OCI-M1 (cell line): ENCODE measurements at places on chromosomes 5 and 9.

DNA sequence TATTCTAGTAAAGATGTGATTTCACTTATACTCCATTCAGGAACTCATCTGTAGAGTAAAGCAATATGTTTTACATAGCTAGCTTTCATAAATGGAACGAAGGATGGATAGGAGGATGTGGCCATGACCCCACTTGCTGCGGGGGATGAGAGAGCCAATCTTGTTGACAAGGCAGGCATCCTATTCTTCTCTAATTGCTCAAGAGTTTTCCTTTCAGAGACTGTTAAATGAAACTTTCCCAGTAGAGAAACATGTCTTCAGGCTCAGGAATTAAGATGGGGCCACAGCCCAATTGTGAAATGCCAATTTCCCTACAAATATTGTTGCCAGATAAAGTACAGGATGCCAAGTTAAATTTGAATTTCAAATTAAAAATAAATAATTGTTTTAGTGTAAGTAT is 196.2 kb upstream of the TUT7 start:
- DNase-seq, result no peak

DNA sequence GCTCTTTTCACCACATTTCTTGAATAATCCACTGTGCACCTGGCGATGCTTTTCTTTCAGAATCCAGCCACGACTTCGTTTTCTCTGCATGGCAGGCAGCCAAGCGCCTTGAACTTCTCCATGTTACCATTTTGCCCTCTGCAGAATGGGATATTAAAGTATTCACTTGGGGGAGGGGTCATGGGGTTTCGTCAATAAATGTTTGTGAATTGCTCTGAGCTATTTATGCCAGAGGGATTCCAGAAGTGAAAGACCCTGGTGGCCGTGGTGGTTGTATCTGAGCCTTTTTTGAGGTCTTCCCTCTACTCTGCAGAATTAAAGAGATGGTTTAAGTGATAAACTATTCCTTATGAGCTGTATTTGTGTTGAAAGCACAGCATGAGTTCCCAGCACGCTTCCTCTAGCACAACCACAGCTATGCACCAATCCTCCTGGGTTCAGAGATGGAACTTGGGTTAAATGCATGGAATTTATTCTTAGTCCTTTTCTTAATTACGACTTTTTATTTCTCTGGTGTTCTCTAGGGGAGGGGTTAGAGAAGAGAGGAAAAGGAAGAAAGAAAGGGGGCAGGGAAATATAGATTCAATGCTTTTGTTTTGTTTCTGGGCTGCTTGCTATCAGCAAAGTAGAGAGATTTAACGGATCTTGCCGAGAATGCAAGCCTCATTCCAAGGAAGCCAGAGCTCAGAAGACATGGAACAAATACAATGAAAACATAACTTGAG is 478.2 kb upstream of the TNC start:
- no peak for DNase-seq

GRCh38 chr5:95283761-95284571 is 928 bp downstream of the MCTP1 start:
- DNase-seq, result peak; percentile 61

DNA sequence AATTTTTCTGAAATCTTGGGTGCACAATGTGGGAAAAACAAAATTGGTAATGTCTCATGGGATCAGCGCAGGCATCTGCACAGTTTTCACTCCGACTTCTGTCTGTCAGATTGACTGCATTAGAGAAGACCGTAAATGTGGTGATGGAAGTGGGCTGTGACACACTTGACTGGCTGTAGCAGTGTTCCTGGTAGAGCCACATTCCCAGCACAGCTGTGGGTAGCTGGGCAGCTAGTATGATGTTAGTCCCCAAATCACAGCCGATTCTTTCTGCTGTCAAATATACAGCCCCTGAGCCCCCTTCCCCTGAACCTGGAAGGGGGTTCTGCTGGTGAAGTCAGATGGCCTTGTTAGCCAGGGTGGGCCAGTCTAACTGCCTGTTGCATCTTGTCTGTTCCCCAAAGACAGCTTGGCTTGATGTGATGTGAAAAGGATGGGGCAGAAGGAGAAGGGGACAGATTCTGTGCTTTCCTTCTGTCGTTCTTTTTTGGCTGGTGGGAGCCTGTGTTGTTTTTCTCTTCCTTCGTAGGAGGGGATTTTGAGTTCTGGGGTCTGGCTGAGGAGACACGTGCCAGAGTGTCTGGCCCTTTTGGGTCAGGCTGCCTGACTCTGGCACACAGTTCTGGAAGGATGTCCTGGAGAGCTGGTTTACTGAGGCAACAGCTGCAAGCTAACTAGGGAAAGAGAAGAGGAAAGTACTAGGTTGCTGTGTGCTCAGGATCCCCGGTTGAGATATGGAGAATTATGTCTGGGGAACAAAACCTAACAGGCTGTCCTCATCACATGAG is 66.4 kb upstream of the SPRY4 start:
- no peak for DNase-seq

- DNase-seq, result no peak
Observed at GRCh38 chr5:5387777-5388176, 34.7 kb upstream of the ICE1 start.

GRCh38 chr5:140344683-140345423 is 1.6 kb downstream of the HBEGF start:
- DNase-seq, result no peak

DNA sequence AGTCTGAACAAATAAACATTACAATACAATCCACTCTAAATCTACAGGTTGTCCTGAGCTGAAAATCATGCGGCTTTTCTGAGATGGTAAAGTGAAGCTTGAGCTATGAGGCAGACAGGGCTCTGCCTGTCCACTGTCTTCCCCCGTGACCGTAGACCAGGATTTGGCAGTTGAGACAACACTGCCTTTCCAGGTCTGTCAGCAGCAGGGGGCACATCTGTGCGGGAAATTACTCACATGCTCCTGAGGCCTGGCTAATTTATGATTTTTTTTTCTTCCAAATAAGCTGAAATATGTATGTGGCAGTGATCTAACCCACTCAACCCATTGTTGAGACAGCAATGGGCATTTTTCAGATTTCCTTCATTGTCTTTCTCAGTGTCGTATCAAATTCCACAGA is 307.9 kb downstream of the FBXL7 start:
- peak; percentile 6 for DNase-seq

- DNase-seq, result no peak
Observed at GRCh38 chr9:99020786-99021436, 77.2 kb downstream of the COL15A1 start.

GRCh38 chr5:143933451-143933850 is 121.5 kb downstream of the HMHB1 start:
- DNase-seq, result no peak

GRCh38 chr9:23426144-23426543 is 399.9 kb downstream of the ELAVL2 start:
- DNase-seq, result no peak

GRCh38 chr5:104412649-104413240 is 850.2 kb upstream of the NUDT12 start:
- peak; percentile 79 for DNase-seq

GRCh38 chr5:60586307-60586901 is 113.6 kb downstream of the DEPDC1B start:
- DNase-seq, result peak; percentile 45

DNA sequence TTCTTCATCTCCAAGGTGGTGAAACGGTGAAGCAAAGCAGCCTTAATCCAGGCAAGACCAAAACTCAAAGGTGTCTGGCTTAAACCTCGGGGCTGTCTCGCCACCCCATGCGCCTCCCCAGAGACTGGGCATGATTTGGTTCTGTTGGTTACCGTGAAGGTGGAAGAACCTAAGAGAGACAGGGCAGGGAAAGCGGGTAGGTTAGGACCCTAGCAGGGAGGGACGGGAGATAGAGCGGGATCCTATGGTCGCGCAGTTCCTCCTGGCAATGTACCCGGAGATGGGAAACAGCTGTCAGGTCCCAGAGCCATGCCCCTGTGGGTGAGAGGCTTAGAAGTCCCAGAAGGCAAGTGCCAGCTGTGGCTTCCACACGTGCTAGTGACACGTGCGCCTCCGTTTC is 418.3 kb upstream of the IRX1 start:
- no peak for DNase-seq

DNA sequence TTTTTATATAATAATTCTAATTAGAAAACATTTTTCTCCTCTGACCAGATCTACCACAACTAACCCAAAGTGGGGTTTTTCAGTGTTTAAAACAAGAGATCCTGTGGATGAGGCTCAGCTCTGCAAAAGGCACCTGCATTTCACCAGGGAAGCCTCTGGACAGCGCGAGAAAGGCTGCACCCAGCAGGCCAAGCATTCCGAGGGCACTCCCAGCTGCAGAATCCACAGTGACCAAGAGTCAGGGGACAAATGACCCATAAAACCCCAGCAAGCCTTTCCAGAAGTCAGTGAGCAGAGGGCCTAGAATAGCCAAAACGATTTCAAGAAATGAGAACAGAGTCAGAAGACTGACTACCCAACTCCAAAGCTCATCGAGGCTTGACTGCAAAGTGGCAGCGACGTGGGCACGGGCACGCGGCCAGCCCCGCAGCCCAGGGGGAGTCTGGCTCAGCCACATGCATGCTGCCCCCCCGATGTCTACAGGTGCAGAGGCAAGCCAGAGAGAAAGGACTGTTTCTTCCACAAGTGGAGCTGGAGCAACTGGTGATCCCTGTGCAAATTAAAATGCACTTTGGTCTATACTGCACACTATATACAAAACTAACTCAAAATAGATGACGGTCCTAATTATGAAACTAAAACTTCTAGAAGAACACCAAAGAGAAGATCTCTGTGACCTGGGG is 26.2 kb downstream of the TPPP start:
- DNase-seq, result no peak

GRCh38 chr9:106039151-106039935 is 345.0 kb downstream of the TMEM38B start:
- no peak for DNase-seq

DNA sequence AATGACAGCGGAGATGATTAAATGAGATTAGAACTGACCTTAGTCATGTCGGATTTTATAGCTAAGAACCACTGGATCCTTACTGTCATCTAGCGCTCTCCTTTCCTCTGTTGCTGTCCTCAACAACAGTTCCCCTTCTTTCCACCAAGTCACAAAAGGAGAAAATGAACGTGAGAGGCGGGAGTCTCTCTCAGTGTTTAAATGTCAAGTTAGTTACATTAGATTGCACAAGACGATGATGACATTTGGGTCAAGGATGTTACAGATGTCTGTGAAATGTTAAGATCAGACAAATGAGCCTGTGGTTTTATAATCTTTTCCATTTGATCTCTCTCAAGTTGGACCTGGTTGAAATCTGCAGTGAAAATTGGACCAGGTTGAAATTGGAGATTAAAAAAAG is 53.5 kb downstream of the FBXO38 start:
- peak; percentile 40 for DNase-seq
